ENCODE measurements at places on chromosomes 2 and 18.
A peak's percentile ranks its signal among the peaks of the same experiment; 100 is the strongest.

- DNase-seq, result peak; percentile 8
These were observed 1.1 kb downstream of the COBLL1 start for GRCh38 chr2:164840458-164840929.

GRCh38 chr2:226893216-226893615 lies 57.4 kb downstream of the RHBDD1 start:
- DNase-seq, result peak; percentile 40

DNA sequence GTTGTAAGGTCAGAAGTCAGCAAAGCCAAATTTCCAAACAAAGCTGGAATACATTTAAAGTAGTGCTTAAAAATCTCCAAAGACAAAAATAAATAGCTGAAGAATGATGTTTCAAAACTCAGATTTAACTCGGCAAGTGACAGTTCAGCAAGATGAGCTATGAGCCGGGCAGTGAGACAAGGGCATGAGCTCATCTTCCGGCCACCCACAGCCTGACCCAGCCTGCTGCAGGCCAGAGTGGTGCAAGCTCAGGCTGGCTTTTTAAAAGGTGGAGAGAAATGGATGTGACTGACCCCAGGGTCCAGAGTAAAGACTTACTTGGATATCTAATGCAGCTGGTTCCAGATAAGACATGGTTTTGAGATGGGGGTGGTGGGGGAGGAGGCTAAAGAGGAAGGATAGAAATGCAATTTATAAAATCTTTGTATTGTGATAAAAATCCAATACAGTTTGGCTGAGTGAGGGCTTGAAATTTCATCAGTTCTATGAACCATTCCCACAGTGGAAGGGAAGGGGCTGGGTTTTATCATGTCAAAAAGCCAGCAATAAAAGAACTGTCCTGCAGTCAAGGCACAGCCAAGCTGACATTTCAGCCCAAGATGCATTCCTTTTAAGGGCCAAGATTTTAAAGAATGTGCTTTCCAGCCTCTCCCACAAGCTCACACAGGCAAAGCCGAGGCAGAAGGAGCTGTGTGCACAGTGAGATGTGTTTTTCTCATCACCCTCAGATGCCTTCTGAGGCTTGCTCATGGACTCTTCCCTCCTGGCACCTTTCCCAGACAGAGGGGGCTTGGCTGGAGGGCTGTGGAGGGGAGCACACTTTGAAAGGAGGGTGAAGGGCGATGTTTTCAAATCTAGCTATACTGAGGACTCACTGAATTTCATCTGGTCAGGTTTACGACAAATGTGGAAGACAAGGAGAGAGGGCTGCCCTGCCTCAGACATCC lies 97.9 kb upstream of the KLHL29 start:
- DNase-seq, result peak; percentile 60

GRCh38 chr2:9889812-9890261 lies 46.6 kb downstream of the TAF1B start:
- DNase-seq, result no peak

DNA sequence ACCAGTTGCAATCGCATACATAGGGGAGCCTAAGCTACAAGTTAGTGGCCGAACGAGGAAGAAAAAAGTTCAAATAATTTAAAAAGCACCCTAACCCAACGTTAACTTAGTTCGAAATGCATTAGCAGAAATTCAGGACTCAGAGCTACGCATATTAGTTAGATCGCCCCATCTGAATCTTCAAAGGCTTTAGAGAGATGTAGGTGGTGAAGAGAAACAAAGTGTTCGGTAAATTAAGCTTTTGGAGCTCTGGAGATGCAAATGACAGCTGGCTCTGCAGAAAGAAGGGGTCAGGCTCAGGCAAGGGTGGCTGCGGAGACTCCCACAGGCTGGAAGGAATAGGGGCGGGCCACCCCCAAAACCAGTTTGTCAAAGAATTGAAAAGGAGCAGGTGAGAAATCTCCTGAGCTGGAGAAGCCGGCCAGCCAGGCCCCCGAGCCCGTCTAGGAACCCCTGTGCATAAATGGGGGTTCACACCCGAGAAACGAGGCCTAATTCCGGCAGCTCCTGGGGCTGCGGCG lies 621 bp downstream of the TXNL1 start:
- no peak for DNase-seq

GRCh38 chr2:54675281-54675680 lies 48.2 kb upstream of the EML6 start:
- DNase-seq, result no peak

DNA sequence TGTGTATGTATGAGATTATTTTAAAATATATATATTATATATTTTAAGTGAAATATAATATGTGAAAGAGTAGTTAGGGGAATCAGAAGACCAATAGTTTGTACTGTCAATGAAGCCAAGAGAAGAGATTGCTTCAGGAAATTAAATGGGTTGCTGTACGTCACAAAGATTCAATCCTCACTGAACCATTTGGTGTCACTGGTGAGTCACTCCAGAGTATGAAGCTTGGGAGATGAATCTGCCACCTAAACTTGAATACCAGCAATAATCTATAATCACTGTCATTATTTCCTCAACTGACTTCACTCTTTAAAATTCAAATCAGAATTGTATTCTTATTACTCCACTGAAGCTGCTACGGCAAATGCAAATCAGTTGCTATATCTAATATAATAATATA lies 41.9 kb upstream of the SCN9A start:
- peak; percentile 7 for DNase-seq

DNA sequence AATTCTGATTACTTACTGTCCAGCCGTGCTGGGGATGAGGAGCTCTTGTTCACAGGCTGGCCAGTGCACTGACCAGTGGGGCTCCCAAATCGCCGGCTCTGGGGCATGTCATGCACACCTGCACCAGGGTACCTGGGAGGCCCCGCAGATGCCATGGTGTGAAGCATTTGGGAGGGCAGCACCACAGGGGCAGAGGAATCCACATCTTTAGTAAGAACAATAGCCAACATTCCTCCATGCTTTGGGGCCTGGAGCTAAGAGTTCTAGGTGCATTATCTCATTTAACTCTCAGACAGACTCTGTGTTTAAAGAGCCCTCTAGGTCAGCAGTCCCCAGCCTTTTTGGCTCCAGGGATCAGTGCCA lies 104.2 kb downstream of the ACKR3 start:
- DNase-seq, result no peak

- DNase-seq, result no peak
These were observed 5.1 kb downstream of the ADRA2B start for GRCh38 chr2:96111257-96111640.

GRCh38 chr2:220309215-220309614 lies 681.8 kb downstream of the SLC4A3 start:
- DNase-seq, result no peak

GRCh38 chr2:99571954-99572353 lies 82.1 kb upstream of the REV1 start:
- DNase-seq, result peak; percentile 21

- DNase-seq, result no peak
These were observed 86.0 kb upstream of the MAPK4 start for GRCh38 chr18:50473881-50474280.

DNA sequence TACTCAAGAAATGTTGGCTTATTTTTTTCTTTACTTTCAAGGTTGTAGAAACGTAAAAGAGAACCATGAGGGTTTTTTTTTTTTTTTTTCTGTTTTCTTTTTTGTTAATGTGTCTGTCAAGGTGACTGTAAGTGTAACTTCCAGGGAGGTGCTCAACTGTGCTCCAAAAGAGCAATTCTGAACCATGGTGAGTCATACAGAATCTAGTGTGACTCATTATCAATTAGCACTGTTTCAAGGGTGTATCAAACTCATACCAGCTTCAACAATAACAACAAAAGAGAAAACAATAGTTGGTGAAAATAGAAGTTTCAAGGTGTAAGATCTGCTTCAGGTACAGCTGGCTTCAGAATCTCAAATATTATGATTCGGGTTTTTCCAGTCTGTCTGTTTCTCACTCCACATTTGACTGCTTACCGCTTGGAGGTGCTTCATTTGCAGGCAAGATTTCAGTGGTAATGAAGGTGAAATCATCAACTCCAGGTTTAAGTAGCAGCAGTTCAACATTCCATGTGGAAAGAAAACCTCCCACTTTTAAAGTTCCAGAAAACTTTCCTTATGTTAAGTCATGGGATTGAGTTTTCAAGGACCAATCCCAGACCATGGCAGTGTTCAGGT lies 850.6 kb downstream of the CNTNAP5 start:
- DNase-seq, result no peak

GRCh38 chr2:47250586-47251403 lies 95.7 kb upstream of the STPG4 start:
- no peak for DNase-seq
